ENCODE measurements at places on chromosomes 7 and 10.
A peak's percentile ranks its signal among the peaks of the same experiment; 100 is the strongest.

- DNase-seq: no peak
Measured at GRCh38 chr7:75624134-75624832, 114.5 kb downstream of the HIP1 start.

- DNase-seq: peak; percentile 31
Measured at GRCh38 chr7:140402178-140402835, 1.6 kb upstream of the RAB19 start.

GRCh38 chr10:103273041-103273441 is 3.9 kb upstream of the INA start:
- peak; percentile 92 for DNase-seq

DNA sequence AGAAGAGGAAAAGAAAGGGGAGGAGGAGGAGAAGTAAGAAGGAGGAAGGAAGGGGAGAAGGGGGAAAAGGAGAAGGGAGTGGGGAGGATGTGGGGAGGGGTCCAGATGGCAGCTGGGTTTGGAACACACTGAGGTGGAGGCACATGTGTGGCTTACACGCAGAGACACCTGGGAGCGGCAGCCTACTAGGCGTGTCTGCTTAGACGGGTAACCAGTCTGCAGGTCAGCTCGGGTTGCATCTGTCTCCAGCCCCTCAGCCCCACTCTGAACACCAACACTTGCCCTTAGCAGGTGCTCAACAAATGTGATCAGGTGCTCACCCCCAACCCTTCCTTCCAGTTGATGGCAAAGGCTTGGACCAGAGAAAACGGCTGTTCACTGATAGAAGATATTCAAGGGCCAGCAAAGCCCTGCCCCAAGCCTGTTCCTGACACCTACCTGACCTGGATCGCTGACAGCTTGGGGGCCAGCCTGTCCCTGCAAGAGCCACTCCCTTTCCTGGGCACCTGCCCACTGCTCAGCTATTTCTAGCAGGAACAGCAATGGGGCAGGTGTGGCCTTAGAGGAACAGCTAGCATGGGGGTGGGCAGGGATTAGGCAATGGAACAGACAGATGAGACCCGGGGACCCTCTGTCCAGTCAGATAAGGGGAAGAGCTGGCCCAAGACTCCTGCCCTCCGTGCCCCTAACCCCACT is 70.5 kb downstream of the SH3PXD2A start:
- DNase-seq: no peak

GRCh38 chr10:86373251-86373650 is 6.7 kb upstream of the GRID1 start:
- no peak for DNase-seq

DNA sequence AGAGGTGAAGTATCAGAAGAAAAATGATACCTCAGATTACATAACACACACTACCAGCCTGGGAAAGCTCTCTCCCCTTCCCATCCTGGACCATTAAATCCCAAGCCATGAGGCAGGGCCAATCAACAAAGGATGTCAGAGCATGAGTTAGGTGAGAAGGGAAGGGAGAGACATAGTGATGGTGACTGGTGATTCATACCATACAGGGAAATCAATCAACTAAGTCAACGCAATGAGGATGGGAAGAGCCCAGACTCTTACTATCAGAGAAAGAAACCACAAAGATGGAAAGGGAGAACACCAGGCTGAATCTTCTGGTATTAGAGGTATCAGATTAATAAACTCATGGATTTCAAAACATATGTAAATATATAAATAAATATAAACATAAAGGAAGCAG is 185.4 kb downstream of the KMT2E start:
- no peak for DNase-seq

DNA sequence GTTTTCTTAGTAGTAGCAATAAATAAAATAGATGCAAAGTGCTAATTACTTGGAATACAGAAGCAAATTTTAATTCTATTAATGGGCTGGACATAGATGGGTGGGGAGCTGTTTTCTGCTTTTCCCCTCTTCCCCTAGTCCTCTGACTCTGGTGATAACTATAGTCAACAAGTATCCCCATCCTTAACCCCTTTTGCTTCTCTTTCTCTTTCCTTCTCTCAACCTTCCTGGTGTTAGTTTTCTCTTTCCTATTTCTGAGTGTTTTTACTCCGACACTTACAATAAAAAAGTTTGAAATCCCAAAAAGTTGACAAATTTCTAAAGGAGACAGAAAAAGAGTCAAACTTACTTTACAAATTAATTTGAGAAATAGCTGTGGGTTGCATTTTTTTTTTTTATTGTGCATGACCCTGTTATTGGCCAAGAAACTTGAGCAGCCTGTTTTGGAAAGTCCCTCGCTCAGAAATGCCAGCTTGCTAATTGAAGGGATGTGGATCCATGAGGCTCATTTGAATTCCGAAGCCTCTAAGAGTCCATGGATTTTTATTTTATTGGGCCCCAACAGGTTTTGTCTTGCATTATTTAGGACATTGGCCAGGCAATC is 2.4 kb downstream of the FAS start:
- peak; percentile 36 for DNase-seq

- no peak for DNase-seq
Measured at GRCh38 chr10:33493978-33494377, 159.5 kb upstream of the NRP1 start.

DNA sequence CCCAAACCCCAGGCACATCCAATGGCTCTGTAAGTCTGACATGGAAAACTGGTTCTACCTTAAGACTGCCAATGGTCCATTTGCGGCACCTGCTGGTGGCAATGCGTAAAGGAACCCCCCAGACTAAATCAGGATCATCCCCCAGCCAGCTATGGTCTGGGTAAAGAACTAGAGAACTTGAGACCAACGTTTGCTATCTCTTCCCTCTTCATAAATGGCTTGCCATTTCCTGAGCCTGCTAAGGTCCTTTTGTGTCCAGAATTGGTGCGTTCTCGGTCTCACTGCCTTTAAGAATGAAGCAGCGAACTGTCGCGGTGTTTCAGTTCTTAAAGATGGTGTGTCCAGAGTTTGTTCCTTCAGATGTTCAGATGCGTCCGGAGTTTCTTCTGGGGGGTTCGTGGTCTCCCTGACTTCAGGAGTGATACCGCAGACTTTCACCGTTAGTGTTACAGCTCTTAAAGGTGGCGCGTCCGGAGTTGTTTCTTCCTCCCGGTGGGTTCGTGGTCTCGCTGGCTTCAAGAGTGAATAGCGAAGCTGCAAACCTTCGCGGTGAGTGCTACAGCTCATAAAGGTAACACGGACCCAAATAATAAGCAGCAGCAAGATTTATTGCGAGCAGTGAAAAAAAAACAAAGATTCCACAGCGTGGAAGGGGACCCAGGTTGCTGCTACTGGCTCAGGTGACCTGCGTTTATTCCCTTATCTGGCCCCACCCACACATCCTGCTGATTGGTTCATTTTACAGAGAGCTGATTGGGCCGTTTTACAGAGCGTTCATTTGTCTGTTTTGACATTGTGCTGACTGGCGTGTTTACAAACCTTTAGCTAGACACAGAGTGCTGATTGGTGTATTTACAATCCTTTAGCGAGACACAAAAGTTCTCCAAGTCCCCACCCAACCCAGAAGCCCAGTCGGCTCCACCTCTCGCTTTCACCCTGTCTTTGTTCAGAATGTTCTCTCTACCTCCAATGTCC is 95.4 kb downstream of the ELMO1 start:
- DNase-seq: no peak

DNA sequence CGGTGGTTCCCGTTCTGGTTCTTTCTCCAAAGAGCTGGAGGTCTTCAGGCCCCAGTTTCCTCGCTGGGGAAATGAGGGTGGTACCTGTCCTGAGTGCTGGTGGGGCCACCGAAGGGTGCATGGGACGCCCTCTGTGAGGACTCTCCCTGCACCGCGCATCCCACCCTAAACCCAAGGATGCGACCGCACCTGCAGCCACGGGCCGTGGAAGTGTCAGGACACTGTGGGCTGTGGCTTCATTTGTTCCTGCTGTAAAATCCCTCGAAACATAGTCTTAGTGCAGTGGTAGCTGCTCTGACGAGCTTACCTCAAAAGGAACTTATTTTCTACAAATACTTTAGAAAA is 84.1 kb downstream of the NKX6-2 start:
- no peak for DNase-seq

DNA sequence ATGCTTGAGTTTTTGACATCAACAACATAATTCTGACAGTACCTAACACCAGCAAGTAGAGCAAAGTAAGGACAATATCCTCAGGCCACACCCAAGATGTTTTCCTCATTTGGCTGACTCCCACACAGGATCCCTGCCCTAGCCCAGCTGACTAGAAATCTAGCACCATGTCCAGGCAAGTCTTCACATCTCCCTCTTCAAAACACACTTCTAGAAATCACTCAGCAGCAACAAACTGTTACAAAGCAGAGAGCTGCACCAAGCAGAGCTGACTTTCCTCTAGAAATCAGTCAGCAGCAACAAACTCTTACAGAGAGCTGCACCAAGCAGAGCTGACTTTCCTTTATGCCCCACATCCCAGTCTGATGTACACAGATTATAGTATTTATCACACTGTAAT is 7.7 kb downstream of the TMEM168 start:
- no peak for DNase-seq

DNA sequence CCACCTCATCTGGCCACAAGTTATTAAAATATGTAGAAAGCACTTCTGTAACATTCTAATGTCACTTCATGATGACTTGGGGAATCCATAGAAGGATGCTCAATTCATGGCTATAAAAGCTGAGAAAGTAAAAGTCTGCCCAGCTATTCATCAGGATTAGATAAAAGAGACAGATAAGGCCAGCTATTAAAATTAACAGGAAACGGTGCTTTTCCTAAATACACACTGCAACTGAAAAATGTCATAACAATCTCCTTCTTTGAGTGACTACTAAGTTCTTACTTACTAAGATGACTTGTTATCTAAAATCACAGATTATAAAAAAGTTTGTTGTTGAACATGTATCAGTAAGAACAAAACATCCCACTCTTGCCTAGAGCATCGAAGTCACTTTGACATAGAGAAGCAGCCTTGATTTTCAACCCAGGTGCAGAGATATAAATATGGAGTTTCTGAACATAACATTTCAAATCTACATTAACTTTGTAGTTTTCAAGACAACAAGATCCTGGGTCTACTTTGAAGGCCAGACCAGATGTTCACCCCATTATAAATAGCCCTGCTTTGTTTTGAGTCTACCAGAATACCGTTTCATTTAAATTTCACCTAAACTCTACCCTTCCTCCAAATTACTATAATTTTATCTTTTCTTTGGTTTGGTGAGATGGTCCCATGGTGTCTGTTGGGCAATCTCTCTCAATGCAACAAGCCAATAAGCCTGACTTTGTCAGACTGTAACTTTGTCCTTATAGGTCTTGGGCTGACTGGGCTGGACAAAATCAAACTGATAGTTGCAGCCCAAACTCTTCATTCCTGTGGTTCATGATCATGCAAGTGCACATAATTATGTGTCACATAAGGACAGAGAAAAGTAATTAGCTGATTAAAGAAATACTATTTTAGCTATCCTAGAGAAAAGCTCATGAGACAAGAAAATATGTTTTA is 24.0 kb downstream of the HYCC1 start:
- DNase-seq: no peak

DNA sequence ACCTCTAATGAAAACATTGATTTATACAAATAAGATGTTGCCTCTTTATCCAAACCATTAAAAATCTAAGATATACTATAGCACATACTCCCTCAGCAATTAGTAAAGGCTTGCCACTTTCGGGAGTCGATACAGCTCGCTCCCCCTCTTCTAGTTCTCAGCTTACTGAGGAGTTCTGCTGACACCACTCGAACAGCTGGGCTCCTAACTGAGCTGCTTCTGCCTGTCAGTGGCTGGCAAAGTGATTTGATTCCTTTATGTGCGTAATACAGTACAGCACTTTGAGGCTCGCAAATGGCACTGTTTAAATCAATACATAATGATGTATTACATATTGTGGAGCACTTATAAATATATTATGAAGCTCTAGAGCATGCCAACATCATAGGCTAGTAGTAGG is 241.8 kb downstream of the CREB5 start:
- DNase-seq: no peak

GRCh38 chr7:5754981-5755599 is 26.4 kb downstream of the RNF216 start:
- DNase-seq: no peak

- DNase-seq: no peak
Measured at GRCh38 chr10:72013202-72013945, 49.2 kb downstream of the CHST3 start.

GRCh38 chr7:52928591-52928990 is 106.8 kb upstream of the POM121L12 start:
- DNase-seq: no peak

DNA sequence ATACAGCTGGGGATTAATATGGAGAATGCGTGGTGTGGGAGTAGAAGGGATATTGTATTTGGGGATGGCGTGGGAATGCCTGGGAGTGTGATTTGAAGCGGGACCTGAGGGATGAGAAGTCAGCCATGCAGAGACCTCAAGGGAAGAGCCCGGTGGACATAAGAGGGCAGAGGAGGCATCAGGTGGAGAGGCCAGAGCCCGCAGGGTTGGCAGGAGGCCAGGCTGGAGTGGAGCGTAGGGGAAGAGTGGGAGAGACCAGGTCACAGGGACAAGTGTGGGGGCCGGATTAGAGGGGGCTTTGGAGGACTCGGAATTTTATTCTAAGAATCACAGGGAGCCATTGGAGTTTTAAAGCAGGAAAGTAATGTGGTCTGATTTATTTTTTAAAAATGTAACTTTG is 2.0 kb downstream of the NDUFB2 start:
- DNase-seq: peak; percentile 26

DNA sequence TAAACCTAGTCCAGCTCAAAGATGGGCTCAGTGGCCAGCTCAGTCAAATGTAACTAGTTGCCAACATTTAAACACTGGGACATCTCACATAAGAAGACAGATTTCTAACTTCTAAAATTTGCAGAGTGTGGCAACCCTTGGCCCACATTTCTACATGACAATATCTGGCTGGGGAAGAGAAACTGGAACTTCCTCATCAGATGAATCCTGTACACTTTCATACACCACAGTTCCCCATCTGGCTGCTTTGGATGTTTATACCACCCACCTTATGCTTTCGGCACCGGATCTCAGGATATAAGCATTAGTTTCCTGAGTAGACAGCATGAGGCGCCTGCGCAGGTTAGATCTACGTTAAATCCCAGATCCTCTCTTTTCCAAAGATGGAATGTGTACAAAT is 199.3 kb downstream of the PRKG1 start:
- DNase-seq: no peak

GRCh38 chr7:66950763-66951162 is 29.7 kb downstream of the TMEM248 start:
- no peak for DNase-seq

GRCh38 chr7:109873296-109873695 is 1217.6 kb upstream of the LRRN3 start:
- DNase-seq: no peak

DNA sequence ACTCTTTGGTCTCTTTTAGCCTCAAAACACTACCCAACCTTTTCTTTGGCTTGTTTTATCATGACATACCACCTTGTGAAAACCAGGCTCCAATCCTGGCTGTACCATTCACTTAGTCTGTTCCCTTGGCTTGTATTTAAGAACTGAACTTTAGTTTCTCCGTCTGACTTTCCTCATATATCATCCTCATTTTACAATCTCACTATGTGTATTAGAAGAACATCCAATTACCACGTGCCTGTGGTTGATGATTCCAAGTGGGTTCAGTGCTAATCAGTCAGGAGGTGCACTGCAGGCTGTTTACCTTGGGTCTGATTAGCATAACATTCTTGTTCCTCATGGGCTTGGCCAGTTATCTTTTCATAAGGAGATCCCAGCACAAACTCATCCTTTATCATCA is 144.8 kb upstream of the KLF14 start:
- no peak for DNase-seq

All from kidney glomerular epithelial cell (primary cell).